ENCODE measurements at places on chromosomes 16 and 17.

DNA sequence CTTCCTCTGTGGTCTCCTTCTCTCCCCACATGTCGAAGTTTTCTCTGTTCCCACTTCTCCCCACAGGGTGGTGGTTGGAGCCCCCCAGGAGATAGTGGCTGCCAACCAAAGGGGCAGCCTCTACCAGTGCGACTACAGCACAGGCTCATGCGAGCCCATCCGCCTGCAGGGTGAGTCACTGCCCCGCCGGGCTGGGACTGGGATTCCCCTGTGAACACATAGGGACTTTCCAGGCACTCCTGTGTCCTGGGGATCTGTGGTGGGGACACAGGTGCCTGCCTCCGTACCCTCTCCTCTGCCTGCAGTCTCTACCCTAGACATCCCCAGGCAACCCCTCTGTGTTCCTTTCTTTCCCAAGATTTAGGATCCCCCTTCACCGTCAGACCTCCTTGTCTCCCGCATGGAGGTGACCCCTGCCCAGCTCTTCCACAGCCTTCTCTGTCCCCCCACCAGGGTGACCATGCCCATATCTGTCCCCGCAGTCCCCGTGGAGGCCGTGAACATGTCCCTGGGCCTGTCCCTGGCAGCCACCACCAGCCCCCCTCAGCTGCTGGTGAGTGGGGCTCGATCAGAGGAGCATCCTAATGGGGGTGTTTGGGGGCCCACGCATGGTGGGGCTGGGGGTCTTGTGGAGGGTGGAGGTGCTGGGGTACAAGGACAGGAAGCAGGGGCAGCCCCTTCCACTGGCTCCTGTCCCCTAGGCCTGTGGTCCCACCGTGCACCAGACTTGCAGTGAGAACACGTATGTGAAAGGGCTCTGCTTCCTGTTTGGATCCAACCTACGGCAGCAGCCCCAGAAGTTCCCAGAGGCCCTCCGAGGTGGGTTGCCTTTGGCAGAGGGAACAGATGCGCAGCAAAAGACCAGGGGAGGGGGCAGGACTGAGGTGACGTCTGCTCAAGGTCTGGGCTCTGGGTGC lies 5.8 kb downstream of the ITGAM start:
- DNase-seq: peak; percentile 11

- DNase-seq: no peak
Measured at GRCh38 chr17:42009170-42009569, 8.1 kb downstream of the DNAJC7 start.

DNA sequence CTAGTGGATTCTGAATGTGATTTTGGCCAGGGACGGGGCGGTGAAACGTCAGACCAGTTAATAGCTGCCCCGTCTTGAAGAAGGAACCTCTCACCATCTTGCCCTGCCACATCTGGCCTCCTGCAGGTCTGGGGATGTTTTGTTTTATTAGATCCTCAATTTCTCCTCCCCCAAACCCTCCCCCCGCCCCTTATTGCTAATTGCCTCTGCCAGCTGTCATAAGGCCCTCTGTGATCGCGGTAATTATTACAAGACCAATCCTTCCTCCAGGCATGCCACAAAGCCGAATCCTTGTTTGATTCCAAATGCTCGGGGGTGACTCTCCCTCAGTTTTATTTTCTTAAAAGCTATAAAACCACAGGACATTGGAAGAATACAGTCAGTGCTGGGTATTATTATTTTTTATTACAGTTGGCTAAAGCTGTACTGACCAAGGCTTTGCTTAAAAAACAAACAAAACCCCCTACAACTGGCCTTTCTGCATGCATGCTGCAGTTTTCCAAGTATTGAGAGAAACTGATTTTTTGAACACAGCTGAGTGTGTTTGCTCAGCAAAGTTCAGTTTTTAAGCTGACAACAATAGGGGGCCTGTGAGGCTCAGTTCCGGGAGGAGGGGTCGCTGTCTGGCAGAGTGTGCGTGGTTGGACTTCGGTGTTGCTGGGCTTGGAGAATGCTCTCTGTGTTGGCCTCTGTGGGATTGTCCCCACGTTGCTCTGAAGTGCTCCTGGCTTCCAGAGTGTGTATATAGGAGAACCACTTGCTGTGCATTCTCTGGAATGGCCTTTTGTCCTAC lies 1.7 kb downstream of the KSR1 start:
- DNase-seq: no peak

- DNase-seq: no peak
Measured at GRCh38 chr17:82374626-82375331, 3.2 kb downstream of the UTS2R start.

GRCh38 chr16:87486713-87487247 lies 6.0 kb downstream of the ZCCHC14 start:
- DNase-seq: no peak

DNA sequence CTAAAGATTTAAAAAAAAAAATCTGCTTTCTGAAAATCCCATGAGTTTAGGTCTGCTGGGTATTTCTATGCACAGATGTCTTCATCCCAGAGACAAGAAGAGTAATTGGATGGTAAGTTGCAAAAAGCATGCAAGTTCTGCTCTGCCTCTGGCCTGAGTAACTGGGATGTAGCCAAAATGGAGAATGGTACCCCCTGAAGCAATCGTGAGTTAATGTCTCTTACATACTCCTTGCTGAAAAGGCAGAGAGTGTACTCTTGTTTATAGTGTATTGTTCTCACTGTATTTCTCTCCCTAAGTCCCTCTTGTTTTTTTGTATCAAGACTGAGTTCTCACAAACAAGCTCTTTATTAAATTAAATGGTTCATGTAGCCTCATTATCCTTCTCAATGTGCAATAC lies 259.0 kb downstream of the IRX3 start:
- no peak for DNase-seq

DNA sequence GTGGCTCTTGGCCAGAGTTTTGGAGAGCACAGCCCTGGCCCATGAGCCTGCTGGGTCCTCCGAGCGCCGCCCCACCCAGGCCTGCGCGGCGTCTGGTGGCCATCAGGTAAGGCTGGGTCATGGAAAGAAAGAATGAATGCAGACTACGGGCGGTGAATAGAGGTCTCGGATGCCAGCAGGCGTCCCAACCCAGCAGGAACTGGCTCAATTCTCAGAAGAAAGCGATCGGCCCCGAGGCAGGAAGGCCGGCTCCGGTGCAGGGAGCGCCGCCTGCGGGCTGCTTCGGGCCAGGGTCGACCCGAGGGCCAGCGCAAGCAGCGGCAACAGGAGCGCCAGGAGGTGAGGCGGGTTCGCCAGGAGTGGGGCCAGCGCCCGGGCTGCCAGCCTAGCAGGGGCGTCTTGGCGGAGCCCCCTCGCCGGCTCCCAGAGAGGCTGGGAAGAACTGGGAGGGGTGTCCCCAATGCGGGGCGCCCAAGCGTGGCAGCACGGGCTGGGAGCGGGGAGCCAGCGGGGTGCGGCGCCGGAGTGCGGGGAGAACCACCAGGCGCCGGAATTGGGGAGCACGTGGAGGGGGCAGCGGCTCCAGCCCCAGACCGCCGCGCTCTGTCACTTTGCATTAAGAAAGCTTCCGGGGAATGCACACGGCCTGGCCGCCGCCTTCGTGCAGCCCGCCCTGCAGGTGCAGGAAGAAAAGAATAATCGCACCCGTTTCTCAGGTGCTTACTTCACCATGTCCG lies 7.1 kb upstream of the TMC5 start:
- no peak for DNase-seq

DNA sequence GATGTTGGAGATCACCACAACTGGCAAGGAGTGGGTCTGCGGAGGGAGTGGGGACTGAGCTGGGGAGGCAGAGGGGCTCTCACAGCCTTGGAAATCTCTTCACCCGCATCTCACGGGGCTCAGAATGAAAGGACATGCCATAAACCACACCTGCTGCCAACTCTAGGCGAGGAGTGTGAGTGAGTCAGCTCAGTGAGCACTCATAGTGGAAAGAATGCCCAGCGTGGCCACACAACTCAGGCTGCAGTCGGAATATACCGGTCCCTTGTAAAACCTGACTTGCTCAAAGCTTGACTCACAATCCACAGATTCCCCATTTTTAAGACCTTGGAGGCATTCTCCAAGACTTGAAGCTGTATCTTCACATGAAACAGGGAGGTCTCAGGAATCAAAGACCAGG lies 36.7 kb downstream of the STAT5A start:
- DNase-seq: no peak

- no peak for DNase-seq
Measured at GRCh38 chr17:47778184-47778635, 43.4 kb downstream of the OSBPL7 start.

- no peak for DNase-seq
Measured at GRCh38 chr16:71426069-71426879, 15.6 kb downstream of the TLE7 start.

DNA sequence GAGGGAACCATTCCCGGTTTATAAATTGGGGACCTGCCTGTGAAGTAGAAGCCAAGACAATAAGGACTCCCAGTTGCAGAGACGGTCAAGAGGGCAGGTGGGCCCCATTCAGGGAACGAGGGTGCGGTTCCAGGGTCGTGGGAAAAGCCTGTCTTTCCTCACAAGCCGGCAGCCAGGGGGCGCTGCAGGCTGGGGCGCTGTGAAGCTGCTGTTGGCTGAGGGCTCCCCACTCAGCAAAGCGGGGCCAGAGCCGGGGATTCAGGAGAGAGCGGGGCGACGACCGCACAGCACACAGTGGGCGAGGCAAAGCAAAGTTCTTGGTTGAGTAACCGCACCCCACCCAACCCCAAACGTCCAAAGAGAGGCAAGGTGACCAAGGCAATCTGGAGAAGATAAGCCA lies 24.9 kb downstream of the CDRT15 start:
- DNase-seq: no peak

DNA sequence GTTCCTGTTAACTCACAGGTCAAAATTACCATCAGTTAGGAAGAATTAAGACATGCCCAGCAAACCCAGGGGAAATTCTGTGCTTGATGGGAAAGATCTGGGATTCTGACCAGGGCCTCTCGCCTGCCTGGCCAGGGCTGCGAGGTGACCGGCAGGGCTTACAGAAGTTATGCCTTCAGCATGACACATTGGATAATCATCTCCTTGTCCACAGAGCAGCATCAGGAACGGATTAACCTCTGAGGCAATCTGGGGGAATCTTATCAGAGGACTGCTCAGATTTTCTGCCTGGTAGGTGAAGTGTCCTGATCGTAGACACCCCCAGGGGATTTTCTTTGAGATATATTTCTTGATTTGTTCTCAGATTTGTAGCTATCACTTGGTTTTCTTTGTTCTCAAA lies 172.5 kb downstream of the HS3ST3A1 start:
- no peak for DNase-seq

GRCh38 chr17:2053380-2054261 lies 1.3 kb upstream of the HIC1 start:
- no peak for DNase-seq

DNA sequence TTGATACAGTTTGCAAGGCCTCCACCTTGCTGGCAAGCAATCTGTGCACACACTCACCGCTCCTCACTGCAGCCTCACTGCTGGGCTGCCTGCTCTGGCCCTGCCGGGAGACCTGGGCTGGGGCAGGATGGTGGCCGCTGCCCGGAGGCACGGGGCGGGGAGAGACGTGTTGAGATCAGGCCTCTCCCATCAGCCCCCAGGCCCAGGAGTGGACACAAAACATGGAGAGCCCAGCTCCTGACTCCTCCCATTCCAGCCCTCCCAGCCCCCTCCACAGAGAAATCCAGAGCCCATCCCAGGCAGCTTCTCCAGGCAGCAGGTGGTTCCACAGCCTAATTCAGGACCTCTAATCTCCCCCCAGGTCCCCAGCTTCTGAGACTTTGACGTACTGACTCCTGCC lies 23.1 kb upstream of the RPL38 start:
- no peak for DNase-seq

DNA sequence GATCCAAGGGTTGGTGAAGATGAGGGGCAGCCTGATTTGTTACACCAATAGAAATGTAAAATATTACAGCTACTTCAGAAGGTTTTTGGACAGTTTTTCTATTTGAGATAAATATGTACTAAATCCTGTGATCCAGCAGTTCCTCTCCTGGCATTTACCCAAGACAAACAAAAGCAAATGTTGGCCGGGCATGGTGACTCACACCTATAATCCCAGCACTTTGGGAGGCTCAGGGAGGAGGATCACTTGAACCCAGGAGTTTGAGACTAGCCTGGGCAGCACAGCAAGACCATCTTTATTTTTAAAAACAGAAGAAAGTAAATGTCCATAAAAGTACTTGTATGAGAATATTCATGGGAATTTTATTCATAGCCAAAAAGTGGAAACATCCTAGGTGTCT lies 64.8 kb upstream of the MRC2 start:
- no peak for DNase-seq

DNA sequence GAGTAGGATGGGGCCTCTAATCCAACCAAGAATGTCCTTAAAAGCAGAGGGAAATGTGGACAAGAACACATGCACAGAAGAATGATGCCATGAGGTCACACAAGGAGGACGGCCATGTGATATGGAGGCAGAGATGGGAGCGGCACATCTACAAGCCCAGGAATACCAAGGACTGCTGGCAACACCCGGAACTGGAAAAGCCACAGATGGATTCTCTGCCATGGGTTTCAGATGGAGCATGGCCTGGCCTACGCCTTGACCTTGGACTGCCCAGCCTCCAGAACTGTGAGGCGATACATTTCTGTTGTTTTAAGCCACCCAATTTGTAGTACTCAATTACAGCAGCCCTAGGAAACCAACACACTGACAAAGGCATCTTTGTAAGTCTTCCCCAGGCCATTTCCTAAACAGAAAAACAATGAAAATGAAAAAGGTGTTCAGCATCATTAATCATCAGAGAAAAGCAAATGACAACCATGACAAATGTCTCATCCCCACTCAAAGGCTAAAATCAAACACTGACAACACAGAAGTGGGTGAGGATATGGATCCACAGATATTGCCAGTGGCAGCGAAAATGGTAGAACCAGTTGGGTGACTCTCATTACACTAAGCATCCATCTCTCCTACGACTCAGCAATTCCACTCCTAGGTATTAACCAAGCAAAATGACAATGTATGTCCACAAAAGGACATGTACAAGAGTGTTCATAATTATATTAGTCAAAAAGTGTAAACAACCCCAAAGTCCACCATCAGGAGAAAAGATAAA lies 76.9 kb upstream of the CNEP1R1 start:
- no peak for DNase-seq

GRCh38 chr16:49562228-49562627 lies 188.6 kb downstream of the C16orf78 start:
- no peak for DNase-seq

DNA sequence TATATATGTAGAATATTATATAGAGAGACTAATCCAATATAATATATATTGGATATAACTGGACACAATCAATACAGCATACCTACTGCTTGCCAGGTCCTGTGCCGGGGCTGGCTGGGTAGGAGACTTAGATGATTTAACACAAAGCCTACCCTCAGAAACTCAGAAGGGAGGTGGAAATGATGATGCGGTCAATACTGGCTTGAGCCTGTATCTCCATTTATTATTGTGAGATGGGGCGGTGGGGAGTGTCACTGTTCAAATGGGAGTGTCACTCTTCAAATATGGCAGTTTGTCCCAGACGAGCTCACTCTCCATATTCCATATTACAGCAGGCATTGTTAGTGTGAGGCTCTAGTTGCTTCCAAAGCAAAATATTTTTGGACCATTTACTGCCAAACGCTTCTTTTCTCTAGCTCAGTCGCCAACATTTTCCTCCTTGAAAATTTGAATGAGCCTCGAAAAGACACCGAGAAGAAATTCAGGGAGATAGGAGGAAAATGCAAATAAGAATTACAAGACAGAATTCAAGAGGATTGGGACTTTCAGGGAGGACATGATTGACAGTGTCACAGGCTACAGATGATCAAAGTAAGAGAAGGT lies 70.7 kb downstream of the WSCD1 start:
- no peak for DNase-seq

GRCh38 chr17:1920948-1921351 lies 91.1 kb downstream of the RPA1 start:
- no peak for DNase-seq

- DNase-seq: no peak
Measured at GRCh38 chr16:15510992-15511391, 76.6 kb downstream of the BMERB1 start.

GRCh38 chr17:61989509-61989908 lies 61.7 kb upstream of the INTS2 start:
- no peak for DNase-seq
